ENCODE measurements at places on chromosomes 2 and 18.

DNA sequence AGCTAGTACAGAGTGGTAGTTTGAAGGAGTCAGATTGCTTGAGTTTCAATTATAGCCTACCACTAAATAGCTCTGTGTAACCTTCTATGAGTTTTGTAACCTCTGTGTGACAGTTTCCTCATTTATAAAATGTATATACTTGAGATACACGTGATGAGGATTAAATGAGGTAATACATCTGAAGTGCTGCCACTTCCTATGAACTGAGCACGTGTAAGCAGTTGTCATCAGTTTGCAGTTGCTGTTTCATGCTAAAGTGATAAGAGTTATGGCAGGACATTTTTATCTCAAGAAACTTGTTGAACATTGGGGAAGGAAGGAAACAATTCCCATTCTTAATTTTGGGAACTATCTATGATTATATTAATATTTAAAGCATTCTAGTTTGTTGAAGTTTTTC lies 38.5 kb downstream of the CARF start:
- DNase-seq = no peak

- no peak for DNase-seq
Measured at GRCh38 chr2:44295633-44296359, 20.5 kb downstream of the SLC3A1 start.

GRCh38 chr2:190382851-190383250 lies 25.3 kb upstream of the MFSD6 start:
- DNase-seq = peak; percentile 60

- DNase-seq = no peak
Measured at GRCh38 chr2:128604045-128604444, 285.4 kb upstream of the HS6ST1 start.

- DNase-seq = no peak
Measured at GRCh38 chr2:217880891-217881290, 121.9 kb downstream of the TNS1 start.

DNA sequence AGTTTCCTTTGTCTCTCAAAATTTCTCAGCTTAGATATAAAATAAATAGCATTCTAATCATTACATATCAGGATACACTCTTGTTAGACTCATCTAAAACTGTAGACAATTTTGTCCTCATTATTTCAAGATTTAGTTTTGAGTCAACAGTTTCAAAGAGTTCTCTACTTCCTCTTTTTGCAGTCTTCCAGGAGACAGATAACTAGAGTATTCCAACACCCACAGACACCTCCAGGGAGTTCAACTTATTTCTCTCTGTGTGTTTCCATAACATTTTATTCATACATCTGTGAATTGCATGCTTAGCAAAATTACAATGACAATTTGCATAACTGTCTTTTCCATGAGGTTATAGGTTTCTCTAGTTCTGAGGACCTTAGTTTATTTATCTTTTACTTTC lies 166.6 kb upstream of the HNMT start:
- no peak for DNase-seq

GRCh38 chr2:31526946-31527732 lies 53.6 kb downstream of the SRD5A2 start:
- DNase-seq = peak; percentile 44

DNA sequence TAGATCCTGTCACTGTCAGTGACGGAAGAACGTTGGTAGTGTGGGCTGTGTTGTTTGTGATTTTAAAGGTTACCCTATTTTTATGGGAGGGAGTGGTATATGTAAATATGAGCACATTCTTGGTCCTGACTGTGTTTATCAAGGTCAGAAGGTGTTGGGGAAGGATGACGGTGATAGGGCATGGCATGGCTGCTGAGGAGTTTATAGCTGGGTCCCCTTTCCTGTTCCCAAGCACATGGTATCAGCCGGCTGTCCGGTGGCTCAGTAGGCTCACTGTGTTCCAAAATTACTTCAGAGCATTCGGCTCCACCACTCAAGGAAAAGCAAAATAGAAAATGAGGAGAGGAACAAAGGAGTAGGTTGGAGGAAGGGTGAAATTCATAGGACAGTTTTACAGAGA lies 28.6 kb downstream of the IRS1 start:
- DNase-seq = no peak

GRCh38 chr2:222672068-222672401 lies 577 bp downstream of the MOGAT1 start:
- no peak for DNase-seq

DNA sequence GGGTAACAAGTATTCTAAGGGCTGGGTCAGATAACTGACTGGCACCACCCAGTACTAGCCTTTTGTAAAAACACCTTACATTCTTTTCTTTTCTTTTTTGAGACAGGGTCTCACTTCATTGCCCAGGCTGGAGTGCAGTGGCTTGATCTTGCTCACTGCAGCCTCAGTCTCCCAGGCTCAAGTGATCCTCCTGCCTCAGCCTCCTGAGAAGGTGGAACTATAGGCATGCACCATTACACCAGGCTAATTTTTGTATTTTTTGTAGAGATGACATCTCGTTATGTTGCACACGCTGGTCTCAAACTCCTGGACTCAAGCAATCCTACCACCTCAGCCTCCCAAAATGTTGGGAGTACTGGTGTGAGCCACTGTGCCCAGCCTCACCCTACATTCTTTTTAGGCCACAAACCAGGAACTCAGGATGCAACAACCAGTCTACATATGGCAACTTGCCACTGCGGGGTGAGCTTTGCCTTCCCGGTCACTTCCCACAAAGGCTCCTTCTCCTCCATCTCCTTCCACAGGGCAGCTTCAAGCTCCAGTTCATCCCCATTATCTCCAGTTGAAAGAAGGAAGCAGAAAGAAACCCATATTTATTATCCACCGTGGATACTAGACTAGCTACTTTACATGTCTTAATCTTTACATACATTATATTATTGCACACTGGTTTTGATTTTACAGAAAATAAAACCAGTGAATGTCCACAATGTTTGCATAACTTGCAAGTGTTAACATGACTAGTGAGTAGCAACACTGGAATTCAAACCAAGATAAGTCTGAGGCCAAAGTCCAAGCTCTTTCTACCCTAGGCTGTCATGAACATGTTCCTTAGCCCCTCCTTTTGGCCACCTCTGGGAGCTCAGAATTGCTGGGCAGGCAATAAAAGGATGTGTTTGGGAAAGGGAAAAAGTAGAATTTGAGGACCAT lies 23.7 kb upstream of the AP1S3 start:
- DNase-seq = no peak

GRCh38 chr2:176156301-176156806 lies 753 bp upstream of the HOXD3 start:
- no peak for DNase-seq

- DNase-seq = no peak
Measured at GRCh38 chr2:156429211-156429610, 7.0 kb upstream of the GPD2 start.

GRCh38 chr2:101231937-101232730 lies 20.6 kb upstream of the CNOT11 start:
- no peak for DNase-seq

- DNase-seq = no peak
Measured at GRCh38 chr2:65128297-65129190, 1.4 kb downstream of the RAB1A start.

GRCh38 chr2:136111711-136112110 lies 6.2 kb downstream of the CXCR4 start:
- no peak for DNase-seq

GRCh38 chr18:74399091-74399887 lies 57.8 kb downstream of the DIPK1C start:
- DNase-seq = no peak

DNA sequence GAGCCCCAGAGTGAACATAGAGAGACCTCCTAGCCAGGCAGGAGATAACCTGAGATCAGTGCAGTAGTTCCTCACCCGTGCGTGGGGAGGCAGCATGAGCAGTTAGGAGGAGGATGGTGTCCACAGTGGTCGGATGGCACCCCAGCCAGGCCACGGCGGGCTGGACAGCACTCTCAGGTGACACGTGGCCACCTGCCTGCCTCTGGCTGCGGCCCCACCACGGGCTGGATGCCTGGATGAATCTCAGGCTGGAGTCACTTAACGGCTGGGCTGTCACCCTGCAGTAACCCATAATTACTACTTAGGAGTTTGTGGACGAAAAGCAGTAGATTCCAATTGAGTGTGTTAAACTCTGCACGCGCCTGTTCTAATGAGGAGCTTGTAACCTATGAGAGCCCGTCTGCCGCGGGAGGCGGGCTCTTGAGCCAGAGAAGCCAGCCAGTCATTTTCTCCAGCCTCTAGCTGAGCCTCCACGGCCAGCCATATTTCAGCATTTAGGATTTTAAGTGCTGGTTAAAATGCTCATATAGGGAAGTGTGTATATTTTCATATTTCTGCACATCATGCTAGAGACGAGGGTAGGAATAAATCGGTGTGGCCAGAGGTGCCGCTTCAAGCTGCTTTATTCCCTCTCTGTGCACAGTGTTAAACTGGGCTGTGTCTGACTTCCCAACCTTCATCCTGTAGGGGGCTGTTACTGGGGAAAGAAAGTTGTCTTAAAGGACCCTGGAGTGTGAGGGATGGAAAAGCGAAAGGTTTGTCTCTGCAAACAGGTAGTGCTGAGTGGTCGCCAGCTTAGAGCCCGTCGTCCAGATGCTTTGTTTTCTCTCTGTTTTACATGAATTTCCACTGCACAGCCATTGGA lies 144.0 kb downstream of the GLI2 start:
- DNase-seq = no peak

DNA sequence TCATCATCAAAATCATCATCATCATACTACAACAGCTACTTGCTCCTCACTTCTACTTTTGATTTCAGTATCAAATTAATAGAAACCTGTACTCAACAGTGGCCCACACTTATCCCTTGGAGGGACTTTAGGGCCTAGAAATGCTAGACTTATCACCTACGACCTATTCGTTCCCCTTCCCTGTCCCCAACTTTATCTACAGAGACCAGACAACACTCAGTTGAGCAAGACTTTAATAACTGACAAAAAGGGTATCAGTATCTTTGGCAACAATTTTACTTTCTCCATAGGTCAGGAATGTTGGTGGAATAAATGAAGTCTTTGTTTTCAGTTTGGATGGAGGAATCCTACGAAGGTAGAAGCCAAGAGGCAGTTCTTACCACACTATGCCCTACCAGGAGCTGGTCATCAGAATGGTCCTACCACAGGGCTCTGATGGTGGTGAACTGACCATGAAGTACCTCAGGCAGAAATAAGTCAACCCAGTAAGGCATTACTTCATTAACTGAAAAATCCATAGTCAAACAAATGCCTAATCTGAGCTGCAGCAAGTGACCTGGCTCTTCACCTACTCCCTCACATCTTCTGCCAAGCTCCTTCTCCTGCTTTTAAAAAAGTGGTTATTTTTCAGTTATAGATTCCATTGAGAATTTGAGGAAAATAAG lies 26.6 kb downstream of the MBD2 start:
- DNase-seq = no peak

DNA sequence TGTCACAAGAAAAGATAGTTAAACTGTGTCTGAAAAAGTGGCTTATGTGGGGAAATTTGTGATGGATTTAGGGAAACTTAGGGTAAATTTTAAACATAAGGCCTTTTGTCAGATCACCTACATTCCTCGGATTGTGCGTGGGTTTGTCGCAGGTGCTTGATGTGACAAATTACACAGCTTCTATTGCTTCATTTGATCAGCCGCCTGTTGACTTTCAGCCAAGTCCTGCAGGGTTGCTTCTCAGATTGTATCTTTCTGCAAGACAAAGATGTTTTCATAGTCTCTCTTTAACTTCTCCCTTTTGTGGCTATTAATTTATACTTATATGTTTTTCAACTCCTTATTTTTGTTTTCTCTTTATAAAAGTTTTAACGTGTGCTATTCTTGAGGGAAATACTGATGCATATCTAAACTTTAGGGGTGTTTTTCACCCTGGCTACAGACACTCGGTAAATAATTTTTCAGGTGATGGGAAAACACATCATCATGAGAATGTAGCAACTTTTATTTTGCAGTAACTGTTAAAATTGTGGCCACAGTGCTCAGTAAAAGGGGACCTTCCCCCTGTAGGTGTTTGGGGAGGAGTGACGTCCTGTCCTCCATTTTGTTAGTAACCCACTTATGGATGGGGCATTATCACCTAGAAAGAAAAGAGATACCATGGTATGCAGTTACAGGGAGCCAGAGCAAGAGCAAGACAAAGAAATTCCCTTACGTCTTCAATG lies 31.4 kb downstream of the GALM start:
- no peak for DNase-seq

DNA sequence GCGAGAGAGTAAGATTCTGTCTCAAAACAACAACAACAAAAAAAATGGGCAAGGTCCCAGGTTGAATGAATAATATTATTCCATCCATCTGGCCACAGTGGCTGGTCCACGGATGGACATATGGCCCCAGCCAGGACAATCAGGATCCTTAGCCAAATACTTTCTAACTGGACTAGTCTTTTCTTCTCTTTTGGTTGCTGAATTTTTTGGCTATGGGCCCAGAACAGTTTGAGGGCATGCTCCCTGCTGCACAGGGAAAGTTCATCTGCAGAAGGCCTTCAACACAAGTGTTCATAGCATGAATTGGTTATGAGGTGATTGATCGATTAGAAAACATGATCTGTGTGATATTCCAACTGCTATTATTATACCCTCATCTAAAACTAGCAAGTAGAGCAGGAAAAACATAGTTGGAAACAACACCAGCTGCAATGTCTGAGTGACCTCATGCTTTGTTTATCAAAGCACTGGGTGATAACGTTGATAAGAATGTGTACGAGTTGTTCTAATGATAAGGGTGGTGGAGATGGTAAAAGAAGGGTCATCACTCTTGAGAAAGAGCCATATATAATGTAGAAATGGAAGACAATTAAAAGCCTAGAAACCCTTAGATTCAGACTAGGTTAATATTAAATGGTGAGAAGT lies 47.8 kb upstream of the RNF103 start:
- no peak for DNase-seq

- DNase-seq = no peak
Measured at GRCh38 chr2:95052804-95053479, 27.4 kb downstream of the MAL start.

DNA sequence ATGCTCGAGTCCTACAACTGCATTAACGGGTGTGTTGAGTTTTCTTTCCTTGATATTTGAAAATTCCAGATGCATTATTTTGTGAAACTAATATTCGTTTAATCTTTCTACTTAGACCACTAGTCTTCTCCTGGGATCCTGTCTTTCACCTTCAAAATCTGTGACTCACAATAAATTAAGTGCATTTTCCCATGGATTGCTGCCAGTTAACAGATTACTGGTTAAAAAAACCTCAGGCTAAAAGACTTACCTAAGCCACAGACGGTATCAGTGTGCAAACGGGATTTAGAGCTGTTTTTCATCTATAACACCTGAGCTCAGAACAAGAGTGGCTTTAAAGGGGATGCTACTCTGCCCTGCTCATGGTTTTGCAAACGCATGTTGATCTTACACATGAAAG lies 10.2 kb downstream of the FECH start:
- no peak for DNase-seq

- no peak for DNase-seq
Measured at GRCh38 chr2:186884587-186884986, 35.6 kb upstream of the ZSWIM2 start.

GRCh38 chr2:110143982-110144381 lies 28.4 kb upstream of the MALL start:
- no peak for DNase-seq

Data from left kidney (tissue), 8 donors.